Metanephros (tissue), 2 donors: ENCODE measurements at places on chromosomes 2 and 18. TPM values are rescaled to one million over a fixed set of nuclear protein-coding genes. Genes with fewer than 3 reads are reported as not detected.

The SH2D6 gene
- total RNA-seq = 0.99 TPM

The ASIC4 gene
- total RNA-seq = 0.18 TPM

The UGT1A4 gene
- total RNA-seq = 0.29 TPM

The BUB1 gene
- total RNA-seq = 20.3 TPM

The TBR1 gene
- total RNA-seq = 0.29 TPM

The SH3RF3 gene
- total RNA-seq = 6.9 TPM

The ONECUT2 gene
- total RNA-seq = 0.06 TPM

The BMP10 gene
- not detected for total RNA-seq

The MTLN gene
- 53.3 TPM for total RNA-seq

The MZT2B gene
- 161 TPM for total RNA-seq

The KIF1A gene
- total RNA-seq = 10.5 TPM

The HOXD11 gene
- total RNA-seq = 40.2 TPM

The ACADL gene
- total RNA-seq = 16.1 TPM

The MYCN gene
- 25.7 TPM for total RNA-seq

The REG3A gene
- total RNA-seq = not detected

The SCYGR4 gene
- total RNA-seq = not detected

The MTIF2 gene
- total RNA-seq = 22.0 TPM

The MALL gene
- total RNA-seq = 11.5 TPM

The VWA3B gene
- total RNA-seq = 0.18 TPM

The FEV gene
- total RNA-seq = 1.3 TPM

The AQP12A gene
- not detected for total RNA-seq
